Prostate gland (tissue), 2 donors: ENCODE measurements at places on chromosomes 3 and 15.
A peak's percentile ranks its signal among the peaks of the same experiment; 100 is the strongest.

DNA sequence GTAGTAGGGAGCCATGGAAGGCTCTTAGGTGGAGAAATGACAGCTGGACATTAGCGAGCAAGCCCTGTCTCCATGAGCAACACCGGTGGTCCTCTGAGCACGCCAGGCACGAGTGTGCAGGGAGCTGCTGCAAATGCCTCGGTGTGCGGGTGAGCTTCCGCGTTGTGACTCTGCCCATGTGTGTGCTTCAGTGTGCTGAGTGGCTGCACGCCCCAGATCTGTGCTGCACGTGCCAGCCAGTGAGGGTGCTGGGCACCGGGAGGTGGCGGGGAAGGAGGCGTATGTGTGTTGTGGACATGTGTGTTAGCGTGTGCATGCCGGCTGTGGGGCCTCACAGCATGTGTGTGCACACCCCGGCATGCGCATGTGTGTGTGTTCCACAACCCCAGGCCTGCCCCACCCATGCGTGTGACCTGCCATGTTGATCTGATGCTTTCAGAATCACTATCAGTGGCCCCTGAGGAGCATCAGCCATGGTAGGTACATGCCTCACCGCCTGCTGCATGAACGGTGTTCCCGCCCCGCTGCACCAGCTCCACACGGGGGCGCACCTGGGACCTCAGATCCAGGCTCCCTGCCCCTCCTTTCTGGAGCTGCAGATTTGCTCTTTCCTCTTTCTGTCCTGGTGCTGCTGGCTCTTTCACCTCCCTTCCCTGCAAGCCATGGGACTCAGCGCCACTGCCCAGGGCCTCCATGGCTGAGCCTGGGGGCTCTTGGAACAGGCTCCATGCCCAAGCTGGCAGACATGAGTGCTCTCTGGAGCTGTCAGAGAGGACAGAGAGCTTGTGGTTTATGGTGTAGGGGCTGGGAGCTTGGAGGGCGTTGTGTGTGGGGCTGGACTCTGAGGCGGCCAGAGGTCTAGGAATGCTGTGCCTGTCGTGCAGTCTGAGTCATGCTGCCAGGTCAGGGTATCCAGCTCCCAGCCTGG lies 169.4 kb downstream of the TBC1D2B start:
- DNase-seq = peak; percentile 15

DNA sequence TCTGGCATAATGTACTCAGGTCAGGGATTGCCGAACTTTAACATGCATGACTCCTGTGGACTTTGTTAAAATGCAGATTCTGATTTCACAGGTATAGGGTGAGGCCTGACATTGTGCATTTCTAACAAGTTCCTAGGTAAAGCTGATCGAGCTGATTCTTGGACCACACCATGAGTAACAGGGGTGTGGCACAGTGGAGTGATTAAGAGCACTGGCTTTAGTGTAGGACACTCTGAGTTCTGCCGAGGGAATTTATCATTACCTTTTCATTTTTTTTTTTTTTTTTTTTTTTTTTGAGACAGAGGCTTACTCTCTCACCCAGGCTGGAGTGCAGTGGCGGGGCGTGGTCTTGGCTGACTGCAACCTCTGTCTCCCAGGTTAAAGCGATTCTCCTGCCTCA lies 169.3 kb downstream of the ADAMTS9 start:
- DNase-seq = no peak

GRCh38 chr3:101963902-101964362 lies 114.6 kb downstream of the NFKBIZ start:
- no peak for DNase-seq

GRCh38 chr3:193053046-193053435 lies 135.4 kb upstream of the MB21D2 start:
- no peak for DNase-seq

- DNase-seq = no peak
Observed at GRCh38 chr3:35733341-35733740, 94.0 kb downstream of the ARPP21 start.

GRCh38 chr15:65761210-65761926 lies 30.7 kb downstream of the DENND4A start:
- DNase-seq = no peak

GRCh38 chr3:177237206-177237605 lies 39.9 kb upstream of the TBL1XR1 start:
- DNase-seq = no peak
